Stimulated activated CD8-positive, alpha-beta memory T cell treated with anti-CD3 and anti-CD28 coated beads, Interleukin-2, amount 100 ng/mL, for 48 hours (primary cell): ENCODE measurements at places on chromosomes 11 and 22.

GRCh38 chr11:7570938-7571521, 57.2 kb downstream of the PPFIBP2 start:
- no peak for DNase-seq

GRCh38 chr11:31096191-31096805, 273.2 kb downstream of the DCDC1 start:
- DNase-seq = no peak

DNA sequence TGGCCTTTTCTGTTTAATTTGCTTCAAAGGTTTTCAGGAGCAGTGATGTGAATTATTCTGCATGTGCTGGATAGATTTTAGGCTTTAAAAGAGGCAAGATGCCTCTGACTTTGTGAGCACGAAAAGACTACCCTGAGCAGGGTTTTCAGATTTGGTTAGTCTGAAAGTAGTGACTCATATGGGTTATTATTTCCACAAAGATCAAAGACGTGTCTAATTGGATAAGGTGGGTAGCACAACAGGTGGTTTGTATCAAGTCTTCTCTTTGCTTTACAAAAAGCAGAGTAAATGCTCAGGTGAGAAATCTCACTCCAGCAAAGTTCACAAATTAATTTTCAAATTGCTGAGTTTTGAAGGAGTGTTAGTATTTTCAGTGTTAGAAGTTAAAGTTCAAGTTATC, 37.6 kb upstream of the DBX1 start:
- DNase-seq = no peak

DNA sequence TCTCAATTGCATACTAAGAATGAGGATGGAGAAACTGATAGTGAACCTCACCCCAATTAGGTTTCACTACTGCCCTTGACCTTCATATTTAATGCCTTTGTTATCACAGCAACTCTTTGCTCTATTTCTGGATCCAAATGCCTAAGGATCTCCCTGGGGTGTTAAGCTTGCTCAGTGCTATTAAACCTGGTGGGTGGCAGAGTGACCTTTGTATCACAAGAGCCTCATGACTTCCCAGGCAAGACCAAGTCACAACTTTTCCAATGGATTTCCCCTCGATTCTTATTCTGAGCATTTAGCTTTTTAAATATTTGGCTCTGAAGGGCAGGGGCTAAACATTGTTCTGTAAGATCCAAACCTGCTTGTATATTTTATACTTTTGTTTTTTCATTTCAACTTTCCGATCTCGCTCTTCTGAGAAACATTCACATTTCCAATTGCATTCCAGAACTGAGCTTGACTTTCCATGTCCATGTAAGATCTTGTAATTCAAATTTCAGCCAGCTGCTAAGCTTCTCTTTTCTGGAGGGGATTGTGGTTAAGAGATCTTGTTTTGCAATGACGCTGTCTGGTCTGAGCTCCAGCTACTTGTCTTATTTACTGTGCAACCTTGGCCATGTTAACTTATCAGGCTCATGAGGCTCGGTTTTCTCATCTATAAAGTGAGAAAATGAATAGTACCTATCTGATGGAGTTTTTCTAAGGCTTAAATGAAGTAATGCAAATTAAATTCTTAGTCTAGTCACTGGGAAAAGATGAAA, 6.4 kb upstream of the EHF start:
- DNase-seq = no peak

DNA sequence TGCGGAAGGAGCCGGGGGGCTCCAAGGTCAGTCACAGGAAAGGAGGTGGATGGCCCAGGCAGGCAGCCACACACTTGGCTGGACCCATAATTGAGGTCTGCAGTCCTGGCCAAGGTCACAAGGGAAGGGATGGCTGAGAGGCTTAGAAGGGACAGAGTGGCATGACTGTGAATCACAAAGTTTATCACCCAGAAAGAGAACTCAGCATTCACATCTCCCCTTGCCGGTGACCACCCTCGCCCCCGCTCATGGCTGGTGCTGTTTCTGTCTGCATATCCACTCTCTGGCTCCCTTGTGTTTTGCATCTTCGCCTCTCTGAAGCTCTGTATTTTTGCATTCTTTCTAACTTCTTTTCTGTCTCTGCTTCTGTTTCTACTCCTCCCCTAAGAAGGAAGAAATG, 117.5 kb downstream of the FEZ1 start:
- no peak for DNase-seq

DNA sequence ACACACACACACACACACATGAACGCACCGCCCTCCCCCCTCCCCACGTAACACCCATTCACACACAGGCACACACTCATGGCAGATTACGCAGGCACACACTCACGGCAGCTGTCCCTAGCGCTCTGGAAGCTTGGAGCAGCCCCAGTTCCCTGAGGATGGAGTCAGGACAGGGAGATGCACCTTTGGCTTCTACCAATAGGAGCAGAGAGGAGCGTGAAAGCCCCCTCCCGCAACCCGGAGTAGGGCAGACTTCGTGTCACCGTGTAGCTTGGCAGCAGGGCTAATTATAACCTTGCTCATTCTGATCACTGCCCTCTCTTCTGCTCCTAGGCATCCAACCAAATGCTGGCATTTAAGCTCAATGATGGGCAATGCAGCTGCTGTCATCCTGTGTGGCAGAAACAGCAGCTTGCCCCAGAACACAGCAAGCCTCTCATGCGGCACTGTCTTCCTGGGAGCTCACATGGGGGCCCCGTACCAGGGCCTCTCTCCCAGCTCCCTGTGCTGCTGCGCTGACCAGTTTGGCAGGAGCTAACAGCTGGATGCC, 31.9 kb downstream of the ANKK1 start:
- no peak for DNase-seq

GRCh38 chr22:34429314-34429713, 509.0 kb upstream of the LARGE1 start:
- DNase-seq = no peak

GRCh38 chr22:36136988-36137387, 23.6 kb downstream of the APOL3 start:
- no peak for DNase-seq

GRCh38 chr11:95254716-95255115, 23.7 kb upstream of the SESN3 start:
- no peak for DNase-seq

DNA sequence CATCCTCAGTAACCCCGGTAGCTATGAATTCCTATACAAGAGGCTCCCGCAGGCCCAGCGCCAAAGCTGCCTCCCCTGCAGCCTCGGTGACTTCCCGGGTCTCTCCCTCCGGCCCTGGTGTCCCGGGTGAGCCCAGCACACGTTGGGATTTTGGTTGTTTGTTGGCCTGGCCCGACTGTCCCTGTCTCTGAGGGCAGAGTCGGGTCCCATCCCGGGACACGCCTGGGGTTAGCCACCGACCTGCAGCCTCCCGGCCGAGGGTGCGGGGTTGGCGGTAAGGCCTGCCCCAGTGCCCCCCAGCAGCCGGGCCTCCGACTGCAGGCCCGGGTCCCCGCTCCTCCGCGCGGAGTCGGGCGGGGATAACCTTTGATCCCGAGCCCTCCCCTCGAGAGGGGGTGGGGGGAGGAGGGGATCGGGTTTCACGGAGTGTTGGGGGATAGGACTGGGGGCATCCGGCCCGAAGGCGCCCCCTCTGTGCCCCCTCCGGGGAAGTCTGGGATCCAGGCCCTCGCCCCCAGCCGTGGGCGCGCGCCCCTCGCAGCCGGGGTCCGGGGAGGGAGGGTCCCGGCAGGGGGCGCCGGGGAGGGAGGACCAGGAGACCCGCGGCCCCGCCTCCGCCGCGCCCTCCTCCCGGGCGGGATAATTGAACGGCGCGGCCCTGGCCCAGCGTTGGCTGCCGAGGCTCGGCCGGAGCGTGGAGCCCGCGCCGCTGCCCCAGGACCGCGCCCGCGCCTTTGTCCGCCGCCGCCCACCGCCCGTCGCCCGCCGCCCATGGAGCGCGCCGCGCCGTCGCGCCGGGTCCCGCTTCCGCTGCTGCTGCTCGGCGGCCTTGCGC, at the start of gene FBLN1:
Gene FBLN1 (plus strand): TSS at position 669 of the 835 bp plus-strand sequence. CDS start 103 bp downstream, at position 772.
- DNase-seq = no peak

GRCh38 chr11:25094085-25094802, 597.4 kb downstream of the LUZP2 start:
- DNase-seq = no peak

- no peak for DNase-seq
These were observed 13.8 kb upstream of the AMOTL1 start for GRCh38 chr11:94754335-94754734.

GRCh38 chr22:27128461-27129085, 471.2 kb downstream of the MIAT start:
- DNase-seq = no peak

DNA sequence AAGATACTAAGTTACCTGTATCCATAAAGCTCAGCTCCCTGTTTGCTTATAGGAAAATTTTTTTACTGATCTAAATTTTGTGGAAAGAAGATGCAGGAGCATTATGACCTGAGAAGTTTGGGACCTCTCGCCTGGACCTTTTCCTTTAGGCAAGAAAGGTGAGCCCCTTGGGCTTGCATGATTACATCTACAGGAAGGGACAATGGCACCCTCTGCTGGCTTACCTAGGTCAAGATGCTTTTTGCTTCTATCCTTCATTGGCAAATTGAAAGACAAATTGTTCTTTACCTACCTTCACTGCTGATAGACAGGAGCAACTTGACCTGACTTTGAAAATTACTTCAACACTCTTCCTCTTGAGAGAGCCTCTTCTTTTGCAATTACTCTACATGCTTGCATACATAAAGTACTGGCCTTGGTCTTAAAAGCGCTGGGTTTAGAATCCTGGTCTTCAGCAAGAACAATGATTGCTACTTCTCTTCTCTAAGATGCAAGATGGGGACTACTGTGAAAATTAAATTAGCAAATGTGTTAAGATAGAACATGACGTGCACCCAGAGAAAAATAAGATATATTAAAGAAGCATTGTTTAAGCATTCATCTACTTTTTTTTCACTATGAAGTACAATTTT, 147.2 kb downstream of the TRPC6 start:
- DNase-seq = no peak

DNA sequence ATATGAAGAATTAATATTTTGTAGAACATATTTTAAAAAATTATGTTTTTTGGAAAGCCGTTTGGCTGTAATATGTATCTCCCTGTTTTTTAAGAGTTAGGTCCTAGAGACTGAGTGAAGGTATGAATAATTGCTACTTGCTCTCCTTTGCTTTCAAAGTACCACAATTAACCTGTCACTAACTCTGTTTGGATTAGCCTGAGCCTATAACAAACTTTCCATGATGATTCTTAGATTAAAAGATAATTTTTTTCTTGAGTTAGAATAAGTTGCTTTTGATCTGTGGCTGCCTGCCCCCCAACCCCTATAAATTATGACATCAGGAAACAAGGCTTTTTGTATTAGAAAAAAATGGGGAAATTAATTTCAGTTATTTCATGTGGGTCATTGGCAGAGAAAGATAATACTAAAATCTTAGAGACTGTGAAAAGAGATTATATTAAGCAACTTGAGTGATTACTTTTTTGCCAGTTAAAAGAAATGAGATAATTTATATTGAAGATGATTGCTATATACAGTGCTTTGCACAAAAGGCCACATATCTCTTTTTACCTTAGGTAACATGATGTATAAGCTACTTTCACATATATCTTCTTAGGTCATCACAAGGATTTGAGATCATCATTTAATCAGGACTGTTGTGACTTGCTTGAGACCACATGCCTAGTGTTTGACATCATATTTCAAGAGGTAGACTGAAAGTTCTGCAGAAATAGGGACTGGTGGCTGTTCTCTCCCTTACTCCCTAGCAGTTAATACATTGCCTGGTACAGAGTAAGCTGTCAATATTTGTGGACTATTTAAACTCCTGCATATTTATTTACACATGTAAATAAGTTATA, 9.6 kb downstream of the MTMR3 start:
- no peak for DNase-seq

- DNase-seq = no peak
These were observed 820.5 kb downstream of the BRD1 start for GRCh38 chr22:49007013-49007653.

GRCh38 chr11:65150509-65151299, 16.4 kb upstream of the SYVN1 start:
- no peak for DNase-seq
